ENCODE measurements at places on chromosomes 1 and 21.

DNA sequence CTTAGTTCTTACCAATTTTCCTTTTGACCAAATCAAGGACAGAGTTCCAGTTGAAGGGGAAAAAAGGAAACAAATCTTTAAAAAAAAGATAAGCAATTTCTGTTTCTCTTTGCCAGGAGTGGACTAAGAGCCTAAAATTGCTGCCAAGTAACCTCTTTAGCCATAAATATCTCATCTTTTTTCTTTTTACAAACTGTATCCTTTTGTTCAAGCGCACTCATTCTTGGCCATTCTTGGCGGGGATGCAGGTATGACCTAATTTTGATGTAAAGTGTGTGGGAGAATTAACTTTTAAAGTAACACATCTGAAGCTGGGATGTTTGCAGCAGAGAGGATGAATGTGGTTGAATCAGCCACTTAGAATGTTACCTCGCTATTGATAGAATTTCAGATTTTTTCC lies 13.4 kb upstream of the KIF1B start:
- DNase-seq = no peak

GRCh38 chr1:6928106-6928885 lies 143.0 kb downstream of the CAMTA1 start:
- no peak for DNase-seq

DNA sequence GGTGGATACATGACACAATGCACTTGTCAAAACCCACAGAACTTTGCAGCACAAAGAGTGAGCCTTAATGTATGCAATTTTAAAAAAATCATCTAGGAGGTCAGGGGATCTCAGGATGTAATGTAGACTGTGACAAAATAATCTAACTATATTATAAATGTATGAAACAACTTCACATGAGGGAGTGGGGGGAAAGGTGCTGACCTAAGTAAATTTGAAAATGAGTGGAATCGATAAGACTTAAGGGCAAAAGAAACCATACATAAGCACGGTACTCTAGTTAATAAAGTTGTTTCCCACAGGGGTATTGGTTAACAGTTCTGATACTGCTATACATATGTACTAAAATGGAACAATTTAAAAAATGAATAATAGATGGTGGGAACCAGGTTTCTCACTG lies 64.7 kb downstream of the PRPF38A start:
- no peak for DNase-seq

GRCh38 chr1:19343617-19344350 lies 31.7 kb downstream of the SLC66A1 start:
- no peak for DNase-seq

GRCh38 chr21:43598416-43599120 lies 60.7 kb downstream of the HSF2BP start:
- DNase-seq = peak; percentile 23

DNA sequence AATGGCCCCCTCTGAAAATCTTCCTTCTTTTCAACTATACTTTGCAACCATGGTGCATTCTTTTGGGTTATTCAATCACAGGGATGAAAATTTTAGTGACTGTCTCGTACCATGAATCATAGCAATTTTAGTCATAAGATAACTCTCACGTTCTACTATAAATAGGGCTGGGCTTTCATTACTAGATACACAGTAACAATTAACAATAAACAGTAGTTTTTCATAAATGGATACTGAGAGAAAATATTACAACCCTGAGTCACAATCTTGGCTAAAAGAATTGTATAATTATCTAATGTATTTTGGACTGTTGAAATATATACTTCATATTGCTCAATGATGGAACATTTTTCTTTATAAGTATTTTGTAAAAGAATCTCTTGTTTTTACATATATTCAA lies 96.1 kb downstream of the TEX35 start:
- no peak for DNase-seq

DNA sequence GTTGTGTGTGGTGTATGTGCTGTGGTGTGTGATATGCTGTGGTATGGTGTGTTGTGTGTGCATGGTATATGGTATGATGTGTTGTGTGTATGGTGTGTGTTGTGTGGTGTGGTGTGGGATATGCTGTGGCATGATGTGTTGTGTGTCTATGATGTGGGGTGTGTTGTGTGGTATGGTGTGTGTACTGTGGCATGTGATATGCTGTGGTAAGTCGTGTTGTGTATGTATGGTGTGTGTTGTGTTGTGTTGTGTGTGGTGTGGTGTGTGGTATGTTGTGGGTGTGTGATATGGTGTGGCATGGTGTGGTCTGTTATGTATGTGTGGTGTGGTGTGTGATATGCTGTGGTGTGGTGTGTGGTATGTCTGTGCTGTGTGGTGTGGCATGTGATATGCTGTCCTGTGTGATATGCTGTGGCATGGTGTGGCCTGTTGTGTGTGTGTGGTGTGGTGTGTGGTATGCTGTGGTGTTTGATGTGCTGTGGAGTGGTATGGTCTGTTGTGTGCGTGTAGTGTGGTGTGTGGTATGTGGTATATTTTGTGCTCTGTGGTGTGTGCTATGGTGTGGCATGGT lies 318.0 kb downstream of the PTPRU start:
- DNase-seq = no peak

GRCh38 chr1:178724728-178725465 lies at the start of gene RALGPS2:
RALGPS2 (plus strand) TSS chr1:178725244; CDS start chr1:178776765, 51,521 bp downstream.
- peak; percentile 65 for DNase-seq

- DNase-seq = no peak
Measured at GRCh38 chr1:110639724-110640386, 33.7 kb upstream of the KCNA2 start.

DNA sequence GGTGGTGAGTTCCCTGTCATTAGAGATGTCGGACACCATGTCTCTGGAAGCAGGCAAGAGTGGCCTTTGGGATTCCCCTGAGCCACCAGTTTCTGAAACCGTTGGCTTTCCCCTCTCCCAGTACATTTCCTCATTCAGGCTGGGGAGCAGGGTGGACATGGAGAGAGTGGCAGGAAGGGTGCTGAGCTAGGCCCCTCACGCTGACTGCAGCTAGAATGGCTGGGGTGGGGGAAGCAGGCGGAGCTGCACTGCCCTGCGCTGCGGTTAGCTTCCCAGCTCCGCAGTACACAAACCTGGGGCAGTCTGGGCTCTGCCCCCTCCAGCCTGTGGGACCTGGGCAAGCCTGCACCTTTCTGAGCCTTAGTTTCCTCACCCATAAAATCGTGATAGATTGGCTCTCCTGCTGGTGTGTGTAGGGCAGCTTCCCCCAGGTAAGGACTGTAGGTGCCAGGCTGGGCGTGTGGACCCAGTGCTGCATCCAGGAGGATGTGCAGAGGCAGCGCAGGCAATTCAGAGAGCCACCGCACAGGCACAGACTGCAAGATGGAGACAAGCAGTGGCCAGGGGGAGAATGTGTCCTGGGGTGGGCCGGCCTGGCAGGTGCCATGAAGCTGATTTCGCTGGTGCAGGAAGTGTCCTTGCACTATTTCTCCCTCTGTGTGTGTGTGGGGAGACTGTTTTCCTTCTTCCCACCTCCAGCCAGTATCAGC lies 3.0 kb downstream of the PLA2G2F start:
- no peak for DNase-seq

GRCh38 chr21:43903451-43904091 lies 38.5 kb downstream of the AGPAT3 start:
- no peak for DNase-seq

DNA sequence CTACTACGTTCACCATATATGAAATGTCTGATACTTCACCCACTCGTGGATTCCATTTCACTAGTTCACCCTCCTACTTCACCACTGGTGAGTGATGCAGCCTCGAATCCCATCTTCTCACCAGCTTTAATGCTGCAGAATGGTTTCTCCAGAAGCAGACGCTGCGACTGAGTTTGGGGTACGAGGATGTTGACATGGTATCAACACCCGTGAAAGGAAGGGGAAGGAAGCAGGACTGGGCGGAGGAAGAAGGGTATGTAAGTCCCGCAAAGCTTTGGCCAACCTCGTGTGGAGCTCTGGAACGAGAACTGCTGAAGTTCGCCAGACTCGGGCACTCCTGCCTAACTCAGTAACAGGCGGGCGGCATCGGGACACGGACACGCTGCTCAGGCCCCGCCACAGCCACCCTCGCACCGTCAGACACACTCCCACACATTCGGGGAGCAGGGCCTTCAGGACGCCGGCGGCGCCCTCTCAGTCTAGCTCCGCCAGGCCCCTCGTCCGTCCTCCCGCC lies 833 bp upstream of the DIP2A start:
- DNase-seq = peak; percentile 26

DNA sequence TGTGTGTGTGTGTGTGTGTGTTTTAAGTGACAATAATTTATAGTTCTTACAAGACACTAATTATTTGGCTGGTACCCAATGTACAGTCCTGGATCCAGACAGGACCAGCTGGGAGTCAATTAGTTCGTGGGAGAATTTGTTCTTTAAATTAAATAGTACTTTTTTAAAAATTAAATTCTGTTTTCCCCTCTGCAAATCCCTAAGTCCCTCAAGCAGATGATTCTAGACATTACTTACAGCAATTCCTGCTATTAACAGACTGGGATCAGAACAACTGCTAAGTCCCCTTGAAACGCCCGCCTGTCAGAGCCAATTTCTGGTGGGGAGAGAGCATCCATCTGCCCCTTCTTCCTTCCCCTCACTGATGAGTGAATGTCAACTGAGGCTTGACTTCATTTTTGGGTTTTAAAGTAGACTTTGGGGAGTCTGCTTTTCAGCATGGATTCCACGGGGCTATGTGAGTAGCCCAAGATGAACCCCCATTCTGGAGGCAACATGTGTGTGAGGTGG lies 83.9 kb downstream of the SMYD2 start:
- no peak for DNase-seq

DNA sequence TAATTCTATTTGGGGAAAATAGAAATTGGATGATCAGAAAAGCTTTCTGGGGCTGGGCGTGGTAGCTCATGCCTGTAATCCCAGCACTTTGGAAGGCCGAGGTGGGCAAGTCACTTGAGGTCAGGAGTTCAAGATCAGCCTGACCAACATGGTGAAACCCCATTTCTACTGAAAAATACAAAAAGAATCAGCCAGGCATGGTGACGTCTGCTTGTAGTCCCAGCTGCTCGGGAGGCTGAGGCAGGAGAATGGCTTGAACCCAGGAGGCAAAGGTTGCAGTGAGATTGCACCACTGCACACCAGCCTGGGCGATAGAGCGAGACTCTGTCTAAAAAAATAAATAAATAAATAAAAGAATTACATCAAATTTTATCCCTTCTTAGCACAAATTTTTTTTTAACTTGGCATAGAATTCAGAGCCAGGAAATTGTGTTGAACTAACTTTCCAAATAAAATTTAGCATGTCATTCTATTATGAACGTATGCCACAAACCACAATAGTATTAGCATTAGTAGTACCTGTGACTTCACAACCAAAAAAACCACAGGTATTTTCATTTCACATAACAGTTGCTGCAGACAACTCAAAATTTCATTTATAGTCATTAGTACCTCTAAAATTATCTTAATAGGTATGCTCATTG lies 4.5 kb upstream of the ANKRD13C start:
- DNase-seq = no peak

DNA sequence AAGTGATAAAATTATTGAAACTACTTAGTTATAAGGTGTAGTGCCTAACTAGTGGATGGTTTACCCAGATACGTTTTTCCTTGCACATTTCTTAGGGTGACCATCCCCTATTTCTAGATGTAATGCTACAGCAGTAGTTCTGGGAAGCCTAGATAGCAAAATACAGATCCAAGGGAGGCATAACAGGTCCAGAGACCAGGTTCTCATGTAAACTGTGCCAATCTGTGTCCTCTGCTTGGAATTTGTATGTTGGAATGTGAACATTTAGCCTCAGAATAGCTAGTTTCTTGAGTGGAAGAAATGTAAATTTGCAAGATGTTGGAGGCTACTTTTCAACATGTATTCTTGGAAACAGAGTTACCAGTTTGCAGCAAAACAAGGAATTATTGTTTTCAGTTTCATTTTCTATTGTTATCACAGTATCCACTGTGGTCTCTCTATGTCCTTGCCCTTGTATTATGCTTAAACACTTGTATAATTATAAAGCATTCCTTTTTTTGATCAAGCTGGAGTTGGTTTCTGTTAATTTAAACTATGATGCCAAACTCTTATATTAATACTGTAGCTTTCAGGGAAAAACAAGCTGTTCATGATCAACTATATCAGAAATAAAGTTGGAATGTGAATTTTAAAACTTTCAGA lies 102.0 kb upstream of the BRINP3 start:
- DNase-seq = no peak

- no peak for DNase-seq
Measured at GRCh38 chr21:30717105-30717504, 1.5 kb downstream of the KRTAP21-3 start.

GRCh38 chr1:202586018-202586821 lies 124.0 kb downstream of the SYT2 start:
- peak; percentile 53 for DNase-seq

All from thyroid gland (tissue), 4 donors.